ENCODE measurements at places on chromosomes 3 and 15. TPM values are rescaled to one million over a fixed set of nuclear protein-coding genes. Genes with fewer than 3 reads are reported as not detected.

- DNase-seq = no peak
Measured at GRCh38 chr3:62670351-62670750, 204.9 kb downstream of the CADPS start.

The ADAMTS7 gene
- 64.7 TPM for total RNA-seq

The TMEM266 gene
- total RNA-seq = not detected

The FHIT gene
- 2.2 TPM for total RNA-seq

DNA sequence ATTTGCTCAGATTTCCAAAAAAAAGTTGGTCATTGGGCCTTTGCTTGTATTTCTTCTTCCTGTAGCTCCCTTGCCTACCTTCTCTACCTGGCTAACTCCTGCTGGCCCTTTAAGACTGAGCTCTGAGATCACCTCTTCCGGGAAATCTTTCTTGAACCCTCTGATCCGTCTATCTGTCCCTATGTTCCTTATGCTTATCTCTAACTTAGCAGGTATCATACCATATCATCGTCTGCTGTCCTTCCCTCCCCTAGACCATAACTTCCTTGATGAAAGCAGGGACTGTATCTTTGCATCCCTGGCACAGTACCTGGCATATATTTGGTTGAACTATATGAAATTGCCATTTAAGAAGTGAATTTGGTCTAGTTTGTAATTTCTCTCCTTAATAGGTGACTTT is 42.3 kb downstream of the PDE8A start:
- no peak for DNase-seq

GRCh38 chr3:111885578-111885977 is 26.5 kb downstream of the PHLDB2 start:
- no peak for DNase-seq

DNA sequence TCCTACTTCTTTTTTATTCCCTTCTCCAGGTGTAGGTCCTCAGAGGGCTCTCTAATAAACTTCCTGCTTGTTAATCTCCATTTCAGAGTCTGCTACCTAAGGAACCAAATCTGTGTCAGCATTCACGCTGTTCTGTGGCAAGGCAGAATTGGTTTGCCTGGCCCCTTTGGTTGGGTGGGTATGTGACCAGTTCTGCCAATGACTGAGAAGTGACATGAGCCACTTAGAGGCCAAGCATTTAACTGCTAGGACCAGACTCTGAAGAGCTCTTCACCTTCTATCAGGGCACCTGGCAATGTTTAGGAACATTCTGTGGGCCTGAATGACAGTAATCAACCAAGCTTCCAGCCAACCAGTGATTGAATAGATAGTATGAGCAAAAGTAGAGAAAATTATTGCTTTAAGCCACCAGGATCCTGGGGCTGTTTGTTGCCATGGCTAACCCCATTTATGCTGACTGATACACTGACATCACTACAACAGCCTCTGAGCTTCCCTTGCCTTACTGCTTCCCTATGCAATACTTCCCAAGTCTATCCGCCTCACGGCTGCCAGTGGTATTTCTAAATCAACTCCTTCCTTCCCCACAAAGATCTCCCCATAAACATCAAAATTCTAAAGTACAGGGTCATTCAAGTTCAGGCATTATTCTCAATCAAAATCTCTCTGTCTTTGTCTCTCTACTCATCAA is 7.6 kb downstream of the FRMD4B start:
- DNase-seq = no peak

The CKMT1A gene
- total RNA-seq = not detected

DNA sequence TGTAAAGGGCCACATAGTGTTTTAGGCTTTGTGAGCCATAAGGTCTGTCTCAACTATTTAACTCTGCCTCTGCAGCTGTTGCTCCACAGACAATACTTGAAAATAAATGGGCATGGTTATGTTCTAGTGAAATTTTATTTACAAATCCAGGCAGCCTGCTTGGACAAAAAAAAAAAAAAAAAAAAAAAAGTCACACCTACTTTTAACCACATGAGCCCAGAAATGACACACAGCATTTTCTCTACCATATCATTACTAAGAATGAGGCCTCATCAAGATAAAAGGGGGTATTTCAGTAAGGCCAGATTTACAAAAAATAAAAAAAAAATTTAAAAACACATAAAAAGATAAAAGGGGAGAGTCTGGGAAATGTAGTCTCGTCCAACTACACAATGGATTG is 1.7 kb upstream of the NGLY1 start:
- no peak for DNase-seq

The GPR62 gene
- 0.15 TPM for total RNA-seq

DNA sequence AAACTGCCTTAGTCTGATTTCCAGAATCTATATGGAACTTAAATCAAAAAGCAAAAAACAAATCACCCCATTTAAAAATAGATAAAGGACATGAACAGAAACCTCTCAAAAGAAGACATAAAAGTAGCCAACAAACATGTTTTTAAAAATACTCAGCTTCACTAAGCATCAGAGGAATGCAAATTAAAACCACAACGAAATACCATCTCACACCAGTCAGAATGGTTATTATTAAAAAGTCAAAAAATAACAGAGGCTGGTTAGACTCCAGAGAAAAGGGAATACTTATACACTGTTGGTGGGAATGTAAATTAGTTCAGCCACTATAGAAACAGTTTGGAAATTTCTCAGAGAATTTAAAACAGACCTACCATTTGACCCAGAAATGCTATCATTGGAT is 367.9 kb downstream of the ZIC4 start:
- DNase-seq = no peak

DNA sequence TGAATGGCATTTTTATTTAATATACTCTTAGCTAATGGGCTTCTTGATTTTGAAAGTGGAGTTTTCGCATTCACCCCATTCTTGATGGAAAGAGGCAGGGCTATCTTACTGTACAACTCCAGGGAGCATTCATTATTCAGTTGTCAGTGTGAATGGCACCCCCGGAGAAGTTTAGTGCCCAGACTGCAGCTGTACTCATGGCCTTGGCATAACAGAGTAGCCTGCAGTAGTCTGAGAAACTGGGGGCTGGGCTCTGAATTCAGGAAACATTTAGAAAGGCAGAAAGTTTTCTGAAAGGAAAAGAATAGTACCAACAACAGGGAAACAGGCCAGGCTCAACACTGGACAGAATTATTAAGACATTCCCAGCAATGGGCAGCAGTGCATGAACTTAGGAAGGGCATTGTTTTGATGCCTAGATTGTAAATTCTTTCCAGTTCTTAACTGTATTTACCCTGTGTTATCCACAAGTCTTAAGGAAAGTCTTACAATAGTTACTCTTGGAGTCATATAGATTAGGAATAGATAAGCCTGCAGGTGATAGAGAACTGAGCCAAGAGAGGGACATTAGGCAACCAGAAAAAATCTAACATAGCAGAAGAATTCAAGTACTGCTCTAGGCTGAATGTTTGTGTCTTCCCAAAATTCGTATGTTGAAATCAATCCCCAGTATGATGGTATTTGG is 44.4 kb downstream of the TIPARP start:
- peak; percentile 88 for DNase-seq

The DVL3 gene
- 59.0 TPM for total RNA-seq

The CHRFAM7A gene
- 7.1 TPM for total RNA-seq

The MGLL gene
- total RNA-seq = 60.9 TPM

- DNase-seq = no peak
Measured at GRCh38 chr3:63933459-63933858, 21.3 kb upstream of the SCAANT1 start.

GRCh38 chr3:183680061-183680460 is 17.5 kb upstream of the YEATS2 start:
- no peak for DNase-seq

DNA sequence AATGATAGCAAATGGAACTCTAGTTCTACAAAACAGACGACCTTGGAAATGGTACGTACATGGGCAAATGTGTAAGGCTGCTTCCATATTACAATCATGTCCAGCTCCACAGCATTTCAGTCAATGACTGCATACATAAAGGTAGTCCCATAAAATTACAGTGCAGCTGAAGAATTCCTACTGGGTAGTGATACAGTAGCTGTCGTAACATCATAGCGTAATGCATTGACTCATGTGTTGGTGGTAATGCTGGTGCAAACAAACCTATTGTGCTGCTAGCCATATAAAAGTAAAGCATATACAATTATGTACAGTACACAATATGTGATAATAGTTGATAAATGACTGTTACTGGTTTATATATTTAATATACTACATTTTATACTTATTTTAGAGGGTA is 18.5 kb downstream of the TTC23 start:
- no peak for DNase-seq

- DNase-seq = no peak
Measured at GRCh38 chr3:135760581-135760980, 204.9 kb upstream of the PPP2R3A start.

Measured in endothelial cell of umbilical vein (primary cell).